Activated T-cell treated with anti-CD3 and anti-CD28 coated beads, Interleukin-2, amount 50 U/mL, for 72 hours (primary cell): ENCODE measurements at places on chromosomes 6 and 20. TPM values are rescaled to one million over a fixed set of nuclear protein-coding genes. Genes with fewer than 3 reads are reported as not detected.

DNA sequence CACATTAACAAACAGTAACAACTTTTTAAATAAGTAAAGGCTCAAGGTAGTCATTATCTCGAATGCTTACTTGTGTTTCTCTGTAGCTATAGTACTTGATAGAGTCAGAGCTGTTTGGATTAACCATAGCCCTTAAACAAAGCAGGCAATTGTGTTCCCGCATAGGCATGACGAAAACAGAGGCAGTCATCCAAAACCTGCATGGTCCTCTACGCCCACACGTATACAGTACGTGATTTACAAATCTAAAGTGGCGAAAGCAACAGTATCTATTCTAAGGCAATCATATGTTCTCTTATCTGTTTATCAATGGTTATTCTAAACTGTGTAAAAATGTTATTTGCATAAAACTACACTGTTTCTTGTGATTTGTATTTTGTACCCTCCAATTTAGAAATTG is 31.8 kb downstream of the HFE start:
- DNase-seq = no peak

PNLDC1 gene
- total RNA-seq = 0.62 TPM

LPIN3 gene
- 2.6 TPM for total RNA-seq

DNA sequence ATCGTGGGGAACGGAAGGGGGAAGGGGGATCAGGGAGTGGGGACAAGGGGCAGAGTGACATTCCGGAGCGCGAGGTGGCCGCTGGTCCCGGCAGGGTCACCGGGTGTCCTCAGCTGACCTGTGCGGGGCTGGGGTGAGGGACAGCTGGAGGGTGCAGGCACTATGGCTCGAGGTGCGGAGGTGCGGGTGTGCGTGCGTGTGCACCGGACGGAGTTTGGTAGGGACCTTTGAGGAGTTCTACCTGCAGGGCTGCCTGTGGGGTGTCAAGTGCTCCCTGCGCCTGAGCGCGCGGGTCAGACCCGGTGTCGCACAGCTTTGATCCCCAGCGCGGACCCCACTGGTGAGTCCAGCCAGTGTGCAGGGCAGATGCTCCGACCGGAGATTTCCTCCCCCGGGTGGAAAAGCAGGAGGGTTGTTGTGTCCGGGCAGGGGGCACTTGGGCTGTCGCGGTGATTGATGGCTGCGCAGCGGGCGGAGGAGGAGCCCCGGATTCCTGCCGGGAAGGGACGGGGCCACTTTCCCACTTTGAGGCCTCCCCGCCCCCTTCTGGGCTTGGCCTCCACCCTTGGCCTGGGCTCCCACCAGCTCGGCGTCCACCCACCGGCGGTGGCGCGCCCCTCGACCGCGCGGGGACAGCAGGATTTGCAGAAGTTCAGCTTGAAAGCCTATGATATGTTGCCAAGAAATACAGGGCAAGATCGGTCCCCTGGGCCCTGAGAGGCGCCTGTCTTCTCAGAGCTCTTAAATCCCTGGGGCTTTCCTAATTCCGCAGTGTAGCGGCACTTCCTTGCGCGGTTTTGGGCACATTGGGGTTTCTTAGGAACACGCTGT is 658 bp downstream of the RIN2 start:
- DNase-seq = peak; percentile 4

DNA sequence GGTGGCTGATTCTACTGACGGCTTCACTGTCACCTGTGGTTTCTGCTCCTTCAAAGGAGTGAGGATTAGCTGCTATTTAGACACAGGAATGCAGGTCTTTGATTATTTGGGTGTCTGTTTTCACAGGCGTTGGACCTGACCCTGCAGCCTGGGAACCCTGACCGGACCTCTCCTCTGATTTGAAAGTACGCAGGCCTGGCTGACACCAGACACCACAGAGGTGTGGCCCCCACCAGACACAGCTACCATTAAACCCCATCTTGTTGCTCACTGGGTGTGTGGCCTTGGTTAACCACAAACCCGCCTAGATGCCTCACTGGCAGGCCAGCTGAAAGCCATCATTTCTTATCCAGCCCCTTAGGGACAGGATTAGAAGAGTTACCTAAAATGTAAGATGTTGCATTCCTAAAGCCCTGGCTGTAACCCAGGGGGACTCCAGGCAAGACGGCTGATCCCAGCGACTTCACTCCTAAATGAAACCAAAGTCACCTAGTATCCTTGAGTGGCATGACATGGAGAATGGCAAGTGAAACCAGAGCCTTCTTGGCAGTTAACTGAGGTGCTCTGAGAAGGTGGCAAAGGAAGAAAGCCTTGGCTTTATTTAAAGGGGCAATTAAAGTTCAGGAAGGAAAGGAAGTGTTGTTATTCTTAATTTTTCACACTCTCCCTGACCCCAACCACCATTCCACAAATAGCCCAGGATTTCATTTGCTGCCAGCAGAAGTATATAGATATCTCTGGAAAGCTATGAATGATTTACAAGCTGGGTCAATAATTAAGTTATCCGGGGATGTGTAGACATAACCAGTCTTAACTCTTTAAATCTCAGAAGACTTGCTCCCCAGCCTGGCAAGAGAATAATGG is 169.9 kb downstream of the QRSL1 start:
- DNase-seq = no peak

CLPSL2 gene
- total RNA-seq = not detected

GRCh38 chr6:44237813-44238433 is 9.0 kb upstream of the HSP90AB1 start:
- peak; percentile 84 for DNase-seq

DNA sequence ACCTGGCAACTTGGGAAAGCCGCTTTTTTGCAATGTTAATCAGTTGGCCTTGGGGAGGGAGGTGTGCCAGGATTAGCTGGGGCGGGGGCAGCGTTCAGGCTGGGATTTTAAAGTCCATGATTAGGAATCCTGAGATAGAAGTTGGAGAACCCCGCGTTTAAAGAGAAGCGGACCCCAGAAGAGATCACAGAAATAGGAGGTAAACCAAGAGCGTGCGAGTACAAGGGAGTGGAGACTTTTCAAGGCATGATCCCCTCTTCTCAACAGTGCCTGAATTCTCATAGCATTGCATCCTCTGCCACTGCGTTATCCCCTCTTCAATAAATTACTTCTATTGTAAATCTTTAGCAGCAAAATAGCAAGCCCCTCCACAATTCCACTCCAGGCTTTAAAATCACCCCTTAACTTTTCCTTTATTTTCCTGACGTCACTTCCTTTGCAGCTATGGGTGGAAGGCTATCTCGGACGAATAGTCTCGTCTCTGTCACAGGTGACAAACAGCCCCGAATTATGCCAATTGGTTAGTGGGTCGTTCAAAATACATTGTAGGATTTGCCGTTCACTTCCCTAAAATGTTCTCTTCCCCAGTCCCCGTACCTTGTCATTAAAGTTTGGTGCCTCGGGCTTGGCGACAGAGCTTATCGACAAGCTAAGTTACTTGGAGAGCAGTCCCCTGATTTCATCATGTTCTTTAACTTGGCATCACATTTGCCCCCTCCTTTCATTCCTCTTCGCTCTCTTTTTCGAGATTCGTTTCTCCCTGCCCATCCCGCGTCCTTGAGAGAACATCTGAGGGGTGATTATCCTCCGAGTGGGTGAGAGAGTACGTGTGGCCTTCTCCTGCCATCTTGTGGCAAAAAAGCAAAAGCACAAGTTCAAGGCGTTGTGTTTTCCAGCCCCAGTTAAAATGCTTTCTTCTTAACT is 17.1 kb downstream of the OR2B2 start:
- peak; percentile 74 for DNase-seq

GRCh38 chr6:14735956-14736486 is 509.8 kb upstream of the JARID2 start:
- DNase-seq = peak; percentile 64

GRCh38 chr6:93419304-93420162 is at the start of gene EPHA7:
EPHA7 (minus strand) TSS chr6:93419559; CDS start chr6:93419341, 218 bp downstream.
- peak; percentile 53 for DNase-seq

DNA sequence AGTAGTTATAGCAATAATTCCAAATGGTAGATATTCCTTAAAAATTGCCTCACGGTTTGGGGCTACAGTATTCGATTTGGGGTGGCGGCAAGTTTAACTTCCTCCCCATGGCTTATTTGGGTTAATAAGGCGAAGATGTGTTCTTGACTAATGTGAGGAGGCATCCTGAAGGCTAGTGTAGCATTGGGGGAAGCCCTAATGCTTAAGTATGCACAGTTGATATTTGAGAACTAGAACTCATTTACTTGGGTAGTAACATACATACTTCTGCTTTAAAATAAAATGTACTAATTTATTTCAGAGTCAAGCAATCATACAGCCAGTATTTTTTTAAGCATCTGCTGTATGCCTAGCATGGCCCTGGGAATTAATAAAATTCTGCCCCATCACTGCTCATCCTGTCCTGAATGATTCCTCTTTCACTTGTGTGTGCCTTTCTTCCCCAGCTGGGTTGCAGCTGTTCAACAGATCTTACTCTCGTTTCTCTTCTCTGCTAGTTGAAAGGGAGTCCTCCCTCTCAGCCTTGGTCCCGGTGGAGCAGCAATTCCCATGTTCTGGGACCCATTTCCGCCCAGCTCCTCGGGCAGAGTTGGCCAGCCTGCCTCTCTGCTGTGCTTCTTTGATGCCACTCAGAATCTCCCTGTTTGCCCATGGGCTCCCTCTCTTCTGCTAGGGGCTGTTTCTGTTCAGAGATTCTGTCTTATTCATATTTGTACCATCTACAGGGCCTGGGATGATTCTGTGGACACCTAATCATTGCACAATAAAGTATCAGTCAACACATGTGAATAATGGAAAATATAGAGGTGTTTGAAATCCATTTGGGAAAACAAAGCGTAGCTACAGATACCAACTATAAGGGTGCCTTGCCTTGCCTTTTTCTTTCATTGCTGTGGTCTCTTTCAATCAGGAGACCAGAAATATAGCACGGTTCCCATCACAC is 104.8 kb downstream of the ARID1B start:
- DNase-seq = no peak

DNA sequence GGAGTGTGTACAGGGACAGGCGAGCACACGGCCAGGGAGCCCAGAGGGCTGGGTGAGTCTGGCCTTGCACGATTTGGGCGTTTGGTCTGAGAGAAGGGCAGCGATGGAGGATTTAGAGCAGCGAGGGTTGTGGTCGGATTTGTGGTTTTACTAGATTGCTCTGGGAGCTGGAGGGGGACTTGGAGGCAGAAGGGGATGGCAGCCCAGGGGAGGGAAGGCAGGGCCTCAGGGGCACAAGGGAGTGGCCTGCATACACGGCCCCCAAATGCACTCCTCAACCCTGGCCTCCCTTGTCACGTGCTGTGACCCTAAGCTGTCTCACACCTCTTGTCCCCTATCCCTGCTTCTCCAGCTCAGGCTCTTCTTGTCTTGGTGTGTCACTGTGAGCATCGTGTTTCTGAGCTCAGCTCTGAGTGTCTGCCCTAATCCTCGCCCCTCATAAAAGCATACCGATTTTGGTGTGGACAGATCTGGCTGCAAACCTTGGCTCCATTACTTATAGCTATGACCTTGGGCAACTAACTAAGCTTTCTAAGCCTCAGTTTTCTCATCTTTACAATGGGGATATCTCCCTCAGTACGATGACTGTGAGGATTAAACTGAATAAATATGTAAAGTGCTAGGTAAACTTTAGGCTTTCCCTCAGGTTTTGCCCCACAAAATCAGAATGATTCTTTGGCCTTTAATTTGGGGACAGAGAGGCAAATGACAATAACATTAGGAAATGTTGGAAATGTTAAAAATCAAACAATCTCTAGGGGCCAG is 120.1 kb upstream of the ARMC2 start:
- DNase-seq = no peak

GRCh38 chr6:11848852-11849731 is 70.5 kb upstream of the ADTRP start:
- DNase-seq = no peak

CCN6 gene
- 0.74 TPM for total RNA-seq

GRCh38 chr20:54017846-54018245 is 52.5 kb downstream of the BCAS1 start:
- DNase-seq = no peak

SIRPB1 gene
- total RNA-seq = 1.6 TPM

ME1 gene
- not detected for total RNA-seq

GRCh38 chr6:105336986-105337385 is 65.9 kb downstream of the PREP start:
- no peak for DNase-seq

DNA sequence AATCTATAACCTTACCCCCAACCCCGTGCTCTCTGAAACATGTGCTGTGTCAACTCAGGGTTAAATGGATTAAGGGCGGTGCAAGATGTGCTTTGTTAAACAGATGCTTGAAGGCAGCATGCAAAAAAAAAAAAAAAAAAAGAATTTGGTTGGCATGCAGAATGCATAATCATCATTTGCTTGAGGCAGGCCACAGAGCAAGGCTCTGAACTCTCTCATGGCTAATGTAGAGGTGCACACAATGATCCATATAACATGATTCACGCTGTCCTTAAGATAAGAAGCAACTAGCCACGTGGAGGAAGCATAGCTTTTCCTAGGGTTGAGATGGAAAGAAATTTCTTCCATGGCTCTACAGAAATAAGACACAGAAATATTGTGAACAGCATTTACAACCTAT is 27.6 kb upstream of the RPN2 start:
- no peak for DNase-seq

- no peak for DNase-seq
Measured at GRCh38 chr6:168017629-168018028, 20.2 kb downstream of the KIF25 start.

GRCh38 chr20:48007351-48007750 is 222.1 kb upstream of the SULF2 start:
- DNase-seq = no peak

DNA sequence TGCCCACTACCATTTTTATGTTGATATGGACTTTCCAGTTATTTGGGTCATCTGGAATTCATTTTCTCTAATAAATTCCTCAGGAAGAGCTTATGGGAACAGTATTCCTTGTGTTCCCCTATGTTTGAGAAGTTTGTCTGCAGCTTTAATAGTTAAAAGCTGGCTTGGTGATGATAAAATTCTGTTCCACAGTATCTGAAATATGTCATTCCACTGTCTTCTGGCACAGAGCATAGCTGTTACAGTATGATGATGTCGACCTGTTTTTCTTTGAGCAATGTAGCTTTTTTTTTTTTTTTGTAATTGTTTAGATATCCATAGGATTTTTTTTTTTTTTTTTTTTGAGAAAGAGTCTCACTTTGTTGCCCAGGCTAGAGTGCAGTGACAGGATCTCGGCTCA is 43.2 kb downstream of the NCOA3 start:
- no peak for DNase-seq

- peak; percentile 12 for DNase-seq
Measured at GRCh38 chr6:25458485-25458884, 179.3 kb downstream of the CARMIL1 start.

HLA-DMA gene
- 19.4 TPM for total RNA-seq

GRCh38 chr6:142773859-142774648 is 170.9 kb downstream of the HIVEP2 start:
- peak; percentile 8 for DNase-seq

DNA sequence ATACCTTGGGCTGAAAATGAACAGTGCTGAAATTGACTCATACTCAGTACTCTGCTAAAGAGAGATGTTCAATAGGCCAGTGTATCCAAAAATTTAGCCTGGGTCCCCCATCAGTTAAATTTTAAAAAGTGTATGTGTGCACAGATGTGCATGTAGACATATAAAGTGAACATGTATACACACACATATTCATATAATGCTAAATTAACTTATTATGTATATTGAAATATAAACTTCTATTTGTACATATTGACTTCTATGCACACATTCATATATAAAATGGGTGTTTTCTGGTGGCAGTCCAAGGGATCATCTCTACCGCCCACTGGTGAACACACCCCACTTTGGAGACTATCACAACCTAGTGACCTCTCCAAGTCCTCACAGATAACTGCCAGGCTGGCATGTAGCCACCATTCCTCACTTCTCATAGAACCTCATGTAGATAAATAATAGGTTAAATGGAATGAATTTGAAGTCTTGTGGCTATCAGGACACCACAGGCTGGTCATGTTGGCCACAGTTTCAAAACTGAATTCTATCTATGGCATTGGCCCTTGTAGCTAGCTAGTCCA is 8.8 kb downstream of the SLC22A16 start:
- DNase-seq = no peak
